Stimulated activated CD8-positive, alpha-beta memory T cell treated with anti-CD3 and anti-CD28 coated beads, Interleukin-7, amount 100 ng/mL, for 1 hour (primary cell): ENCODE measurements at places on chromosomes 2 and 18.

GRCh38 chr2:35314049-35314448, 1041.5 kb upstream of the CRIM1 start:
- DNase-seq, result no peak

DNA sequence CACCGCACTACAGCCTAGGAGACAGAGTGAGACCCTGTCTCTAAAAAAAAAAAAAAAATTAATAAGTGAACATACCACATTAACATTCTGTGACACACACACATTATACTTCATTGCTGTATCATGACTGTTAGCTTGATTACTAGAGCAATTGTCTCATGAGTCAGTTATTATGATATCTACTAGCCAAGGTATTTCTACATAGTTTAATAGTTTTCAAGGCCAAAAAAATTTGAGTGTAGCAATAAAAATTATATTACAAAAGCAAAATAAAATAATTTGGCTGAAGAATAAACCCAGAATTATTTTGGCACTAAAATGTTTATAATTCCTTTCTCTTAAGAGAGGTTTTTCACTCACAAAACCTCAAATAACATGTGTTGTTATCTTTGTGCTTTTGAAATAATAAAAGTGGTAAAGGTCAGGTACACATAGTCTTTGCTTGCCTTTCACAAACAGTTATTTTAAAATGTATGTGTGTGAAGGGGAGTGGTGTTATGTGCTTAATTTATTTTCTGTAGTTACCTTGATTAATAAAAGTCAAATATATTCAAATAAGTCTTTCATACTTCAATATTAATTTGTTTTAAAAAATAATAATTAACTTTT, 136.9 kb upstream of the SPOPL start:
- DNase-seq, result no peak

DNA sequence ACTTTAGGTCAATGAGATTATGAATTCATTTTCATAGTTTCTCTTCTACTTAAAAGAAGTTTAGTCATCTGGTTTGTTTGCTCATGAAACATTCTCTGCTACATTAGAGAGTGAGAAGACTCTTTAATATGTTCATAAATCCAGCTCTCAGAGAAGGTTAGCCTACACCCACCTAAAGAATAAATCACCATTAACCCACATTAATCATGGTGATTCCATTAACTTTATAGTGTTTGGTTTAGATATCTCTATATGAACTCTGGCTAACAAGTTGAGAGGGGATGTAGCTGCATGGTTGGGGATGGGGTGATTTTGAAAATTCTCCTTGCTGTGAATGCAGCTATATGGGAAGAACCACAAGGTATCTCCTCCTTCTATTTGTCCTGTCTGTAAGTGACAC, 10.7 kb downstream of the TFPI start:
- DNase-seq, result no peak

GRCh38 chr18:59697236-59697932, at the start of gene CCBE1:
Gene CCBE1, minus strand, starts transcription at chr18:59697423.
- DNase-seq, result no peak

GRCh38 chr2:72998724-72999123, 72.8 kb downstream of the SFXN5 start:
- DNase-seq, result no peak

DNA sequence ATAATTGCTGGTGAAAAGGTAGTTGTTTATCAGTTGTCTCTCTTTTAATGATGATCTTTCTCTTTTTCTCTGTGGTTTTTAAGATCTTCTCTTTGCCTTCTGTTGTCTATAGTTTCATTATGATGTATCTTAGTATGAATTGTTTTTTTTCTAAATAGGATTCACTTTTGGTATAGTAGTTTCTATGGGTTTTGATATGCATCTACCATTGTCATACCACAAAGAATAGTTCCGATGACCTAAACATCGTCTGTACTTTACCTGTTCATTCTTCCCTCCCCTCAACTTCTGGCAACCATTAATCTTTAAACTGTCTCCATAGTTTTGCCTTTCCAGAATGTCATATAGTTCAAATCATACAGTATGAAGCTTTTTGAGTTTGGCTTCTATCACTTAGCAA, 19.6 kb downstream of the RDH14 start:
- no peak for DNase-seq

DNA sequence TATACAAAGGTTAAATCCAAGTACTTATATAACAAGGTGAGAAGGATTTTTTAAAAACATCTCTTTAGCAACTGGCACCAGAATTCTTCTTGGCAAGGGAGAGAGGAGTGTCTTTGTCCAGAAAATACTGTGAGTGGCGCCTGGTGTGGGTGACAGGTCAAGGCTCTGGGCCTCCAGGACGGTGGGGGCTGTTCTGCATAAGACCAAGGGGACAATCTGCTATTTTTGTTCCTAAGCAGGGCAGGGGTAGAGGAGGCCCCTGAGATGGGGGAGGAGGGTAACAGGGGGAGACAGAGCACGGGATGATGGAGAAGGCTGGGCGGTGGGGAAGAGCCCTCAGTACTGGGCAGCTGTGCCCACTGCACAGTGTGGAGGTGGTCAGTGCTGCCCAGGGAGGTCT, 51.6 kb upstream of the TAF1B start:
- DNase-seq, result no peak

- DNase-seq, result no peak
These were observed 6.3 kb upstream of the NRP2 start for GRCh38 chr2:205675861-205676516.

DNA sequence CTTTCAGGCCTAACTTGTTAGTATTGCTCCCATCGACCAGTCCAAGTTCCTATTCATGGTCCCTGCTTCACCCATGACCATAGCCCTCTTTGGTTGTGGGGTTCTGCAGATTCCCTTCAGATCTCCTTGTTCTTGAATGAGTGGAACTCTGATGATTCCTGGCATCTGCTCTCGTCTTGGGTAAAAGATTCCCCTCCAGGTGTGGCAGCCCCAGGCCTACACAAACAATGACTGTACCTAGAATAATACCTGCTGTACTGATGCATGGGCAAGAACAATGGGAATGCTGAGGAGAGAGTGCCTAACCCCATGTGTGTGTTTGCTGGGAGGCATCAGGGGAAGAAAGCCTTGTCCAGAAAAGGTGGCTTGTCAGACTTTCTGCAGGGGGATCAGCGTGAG, 39.2 kb upstream of the MRPL19 start:
- DNase-seq, result no peak

- DNase-seq, result no peak
These were observed 31.1 kb downstream of the SERTAD2 start for GRCh38 chr2:64622443-64623241.

- DNase-seq, result no peak
These were observed 42.3 kb downstream of the SPRED2 start for GRCh38 chr2:65390134-65390533.

DNA sequence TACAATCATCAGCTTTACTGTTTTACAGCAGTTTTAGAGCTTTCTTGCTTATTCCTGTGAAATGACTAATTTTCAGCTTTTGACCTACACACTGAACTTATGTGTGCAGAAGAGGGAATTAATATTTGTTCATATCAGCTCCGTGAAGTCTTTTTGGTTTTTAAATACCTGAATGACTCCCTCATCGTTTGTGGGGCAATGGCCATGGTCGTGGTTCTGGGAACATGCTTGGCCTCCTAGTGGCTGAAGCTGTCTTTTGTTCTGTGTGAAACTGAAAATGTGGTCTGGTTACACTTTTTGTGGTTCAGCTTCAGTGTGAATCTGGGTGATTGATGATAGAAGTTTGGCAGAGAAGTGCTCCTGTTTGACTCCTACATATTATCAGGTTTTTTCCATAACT, 408.1 kb downstream of the THSD7B start:
- no peak for DNase-seq

DNA sequence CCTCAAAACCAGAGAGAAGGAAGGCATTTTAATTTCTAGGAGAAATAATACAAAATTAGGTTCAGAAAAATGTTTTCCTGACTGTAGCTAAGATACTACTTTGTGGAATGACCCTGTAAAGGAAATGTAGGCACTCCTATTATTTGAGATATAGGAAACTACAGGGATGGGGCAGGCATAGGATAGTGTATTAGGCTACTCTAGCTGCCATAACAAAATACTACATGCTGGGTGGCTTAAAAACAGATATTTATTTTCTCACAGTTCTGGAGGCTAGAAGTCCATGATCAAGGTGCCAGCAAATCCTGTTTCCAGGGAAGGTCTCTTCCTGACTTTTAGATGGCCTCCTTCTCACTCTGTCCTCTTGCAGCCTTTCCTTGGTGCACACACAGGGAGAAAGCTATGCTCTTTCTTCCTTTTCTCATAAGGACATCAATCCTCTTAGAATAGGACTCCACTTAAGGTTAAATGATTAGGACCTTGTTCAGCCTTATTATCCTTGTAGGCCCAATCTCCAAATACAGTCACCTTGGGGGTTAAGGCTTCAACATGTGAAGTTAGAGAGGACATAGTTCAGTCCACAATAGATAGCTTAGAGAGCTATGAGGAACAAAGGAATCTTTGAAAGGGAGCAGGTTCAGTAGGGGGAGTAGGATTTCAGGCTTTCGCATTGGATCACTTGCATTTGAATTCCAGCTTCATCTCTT, 14.0 kb upstream of the CAVIN2 start:
- DNase-seq, result no peak

GRCh38 chr2:178927173-178927572, 120.0 kb upstream of the TTN start:
- no peak for DNase-seq

DNA sequence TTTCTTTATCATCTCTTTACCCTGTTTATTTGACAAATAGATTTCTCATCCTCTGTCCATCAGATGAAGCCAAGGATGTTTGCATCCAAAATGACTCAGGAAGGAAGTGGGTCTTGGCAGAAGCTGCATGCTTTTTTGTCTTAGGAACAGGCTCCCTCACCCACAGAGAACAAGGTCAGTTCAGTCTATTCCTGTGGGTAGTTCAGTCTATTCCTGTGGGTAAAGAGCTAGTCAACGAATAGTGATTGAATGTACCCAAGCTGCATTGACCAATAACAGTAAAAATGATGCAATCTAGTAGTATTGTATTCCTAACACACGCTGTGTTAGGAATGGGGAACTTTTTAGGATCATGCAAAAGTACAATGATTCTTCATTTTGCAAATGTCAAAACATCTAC, 290.8 kb upstream of the TANK start:
- DNase-seq, result no peak

DNA sequence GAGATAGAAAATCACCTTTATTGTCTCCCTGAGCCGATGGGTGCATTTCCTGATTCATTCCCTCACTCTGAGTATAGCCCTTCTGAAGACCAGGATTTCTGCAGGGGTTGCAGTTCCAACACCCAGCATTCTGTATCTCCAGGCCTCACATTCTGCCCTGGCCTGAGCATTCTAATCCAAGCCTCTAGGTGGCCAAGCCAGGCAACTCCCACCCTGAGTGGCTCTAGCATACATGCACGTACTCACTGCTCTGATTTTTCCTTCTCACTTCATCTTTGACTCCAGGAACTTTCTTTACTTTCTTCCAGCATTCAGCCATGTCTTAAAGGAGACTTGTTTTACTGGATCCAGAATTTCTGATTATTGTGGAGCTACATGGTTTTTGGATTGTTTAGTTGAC, 100.7 kb upstream of the STK39 start:
- no peak for DNase-seq

DNA sequence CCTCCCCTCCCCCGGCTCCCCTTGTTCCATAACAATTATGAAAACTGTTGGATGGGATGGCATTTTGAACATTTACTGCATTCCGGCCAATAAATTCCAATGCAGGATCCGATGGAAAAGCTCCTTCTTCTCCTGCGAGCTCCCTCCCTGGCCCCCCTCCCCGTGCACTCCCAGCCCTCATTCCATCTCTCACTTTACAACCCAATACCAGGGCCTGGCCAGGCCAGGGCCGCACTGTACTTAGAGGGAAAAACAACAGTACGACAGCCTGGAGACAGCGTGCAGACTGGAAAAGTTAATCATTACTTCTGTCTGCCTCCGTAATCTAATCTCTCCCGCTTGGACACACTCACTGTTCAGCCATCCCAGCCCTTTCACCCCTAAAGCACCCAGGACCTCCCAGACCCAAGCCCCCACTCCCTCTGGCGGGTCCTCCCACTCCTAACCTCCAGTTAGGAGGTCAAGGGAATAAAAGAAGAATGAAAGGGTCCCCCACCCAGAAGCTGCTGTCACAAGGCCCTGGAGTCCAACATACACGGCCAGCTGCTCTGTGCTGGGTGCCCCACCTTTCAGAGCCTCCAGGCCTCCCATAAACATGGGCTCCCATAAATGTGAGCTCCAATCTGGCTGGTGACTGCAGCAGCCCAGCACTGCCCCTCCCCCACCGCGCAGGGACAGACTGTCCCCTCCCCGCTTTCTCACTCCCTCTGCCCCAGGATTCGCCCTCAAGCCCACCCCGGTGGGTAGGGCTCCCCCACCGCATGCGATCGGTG, 20.6 kb downstream of the SMAD7 start:
- no peak for DNase-seq

- DNase-seq, result no peak
These were observed 91.1 kb downstream of the TTC32 start for GRCh38 chr2:19810637-19811036.
